IPS DF 6.9 (cell line): ENCODE measurements at places on chromosomes 6 and 20.

DNA sequence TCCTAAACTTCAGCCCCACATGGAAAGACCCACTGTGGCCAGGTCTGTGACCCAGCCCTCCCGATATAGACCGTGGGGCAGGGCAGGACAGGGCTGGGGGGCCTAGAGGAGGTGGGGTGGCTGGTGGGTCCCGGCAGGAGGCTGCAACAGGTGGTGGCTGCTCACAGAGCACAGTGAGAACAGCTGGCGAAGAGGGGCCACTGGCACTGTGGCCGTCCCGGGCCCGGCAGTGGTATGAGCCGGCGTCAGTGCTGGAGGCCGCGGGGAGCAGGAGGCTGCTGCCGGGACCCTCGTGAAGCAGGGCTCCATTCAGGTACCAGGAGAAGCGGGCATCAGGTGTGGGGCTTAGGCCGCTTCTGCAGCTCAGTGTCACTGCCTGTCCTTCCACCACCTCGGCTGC is 13.4 kb downstream of the SIGLEC1 start:
- no peak for DNase-seq

- DNase-seq: no peak
These were observed 4.1 kb downstream of the KCNS1 start for GRCh38 chr20:45096781-45097180.

GRCh38 chr6:122753000-122753687 is 26.4 kb upstream of the FABP7 start:
- DNase-seq: no peak

GRCh38 chr20:38947931-38948362 is 14.2 kb upstream of the DHX35 start:
- no peak for DNase-seq

DNA sequence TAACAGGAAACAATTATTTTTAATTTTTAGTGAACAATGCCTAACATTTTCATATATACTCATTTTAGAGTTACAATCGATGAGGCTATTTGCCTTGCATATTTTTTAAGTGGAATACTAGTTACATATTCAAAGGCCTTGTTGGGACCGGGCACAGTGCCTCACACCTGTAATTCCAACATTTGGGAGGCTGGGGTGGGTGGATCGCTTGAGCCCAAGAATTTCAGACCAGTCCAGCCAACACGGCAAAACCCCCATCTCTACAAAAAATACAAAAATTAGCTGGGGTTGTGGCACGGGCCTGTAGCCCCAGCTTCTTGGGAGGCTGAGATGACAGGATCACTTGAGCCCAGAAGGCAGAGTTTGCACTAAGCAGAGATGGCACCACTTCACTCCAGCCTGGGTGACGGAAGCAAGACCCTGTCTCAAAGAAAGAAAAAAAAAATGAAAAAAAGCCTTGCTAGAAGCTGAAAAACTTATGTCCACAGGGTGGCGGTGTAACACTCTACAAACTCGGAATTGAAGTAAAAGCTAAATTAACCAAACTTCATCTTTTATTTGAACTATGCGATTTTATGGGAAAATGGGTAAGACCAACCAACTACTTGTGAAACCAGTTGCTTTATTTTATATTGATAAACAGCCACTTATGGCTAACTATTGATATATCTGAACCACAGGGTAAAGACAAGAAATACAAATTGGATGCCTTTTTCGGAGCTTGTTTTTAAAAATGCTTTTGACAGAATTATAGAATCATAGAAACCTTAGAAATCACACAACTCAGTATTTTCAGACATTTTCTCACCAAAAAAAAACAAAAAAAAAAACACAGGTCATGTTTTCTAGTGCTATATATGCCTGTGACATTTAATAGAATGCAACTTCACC is 24.1 kb upstream of the ROS1 start:
- DNase-seq: peak; percentile 50

- DNase-seq: no peak
These were observed 55.7 kb upstream of the TINAG start for GRCh38 chr6:54252496-54252895.

GRCh38 chr20:58251348-58251978 is 23.0 kb upstream of the ANKRD60 start:
- no peak for DNase-seq

DNA sequence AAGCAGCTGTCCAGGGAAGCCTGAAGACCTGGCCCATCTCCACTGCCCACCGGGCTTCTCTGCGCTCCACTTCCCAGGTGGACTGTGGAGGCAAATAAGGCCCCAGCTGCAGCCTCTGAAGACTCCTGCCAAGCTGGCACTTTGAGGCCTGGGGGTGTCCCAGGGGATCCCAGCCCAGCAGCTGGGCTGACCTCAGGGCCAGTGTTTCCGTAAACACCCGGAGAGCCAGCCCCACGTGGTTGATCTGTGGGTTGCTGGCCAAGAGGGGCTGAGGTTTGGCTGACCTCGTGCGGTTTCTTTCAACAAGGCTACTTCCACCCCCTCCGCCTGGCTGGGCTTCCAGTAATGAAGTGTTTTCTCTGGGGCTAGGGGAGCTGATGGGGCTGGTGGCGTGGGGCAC is 12.4 kb upstream of the CCN5 start:
- DNase-seq: no peak
